CD4-positive, alpha-beta T cell (primary cell): ENCODE measurements at places on chromosomes 13 and 19. TPM values are rescaled to one million over a fixed set of nuclear protein-coding genes. Genes with fewer than 3 reads are reported as not detected.

The TICAM1 gene
- total RNA-seq: 15.0 TPM

The NCAN gene
- total RNA-seq: not detected

The ZNF419 gene
- total RNA-seq: 8.3 TPM

The ZNF222 gene
- total RNA-seq: 5.8 TPM

The ZNF154 gene
- total RNA-seq: 18.0 TPM

The F10 gene
- not detected for total RNA-seq

The PCDH17 gene
- total RNA-seq: 0.05 TPM

The CRB3 gene
- 7.9 TPM for total RNA-seq

The SSC5D gene
- 0.42 TPM for total RNA-seq

GRCh38 chr19:1105008-1105872 is 1.4 kb downstream of the GPX4 start:
- peak; percentile 31 for DNase-seq

- no peak for DNase-seq
Measured at GRCh38 chr19:16522559-16523377, 19.5 kb downstream of the CHERP start.

- DNase-seq: no peak
Measured at GRCh38 chr13:110195547-110196485, 111.1 kb downstream of the COL4A1 start.

- DNase-seq: no peak
Measured at GRCh38 chr13:113917096-113917495, 53.2 kb upstream of the GAS6 start.

- peak; percentile 52 for DNase-seq
Measured at GRCh38 chr19:47158879-47159503, 28.4 kb downstream of the SAE1 start.

DNA sequence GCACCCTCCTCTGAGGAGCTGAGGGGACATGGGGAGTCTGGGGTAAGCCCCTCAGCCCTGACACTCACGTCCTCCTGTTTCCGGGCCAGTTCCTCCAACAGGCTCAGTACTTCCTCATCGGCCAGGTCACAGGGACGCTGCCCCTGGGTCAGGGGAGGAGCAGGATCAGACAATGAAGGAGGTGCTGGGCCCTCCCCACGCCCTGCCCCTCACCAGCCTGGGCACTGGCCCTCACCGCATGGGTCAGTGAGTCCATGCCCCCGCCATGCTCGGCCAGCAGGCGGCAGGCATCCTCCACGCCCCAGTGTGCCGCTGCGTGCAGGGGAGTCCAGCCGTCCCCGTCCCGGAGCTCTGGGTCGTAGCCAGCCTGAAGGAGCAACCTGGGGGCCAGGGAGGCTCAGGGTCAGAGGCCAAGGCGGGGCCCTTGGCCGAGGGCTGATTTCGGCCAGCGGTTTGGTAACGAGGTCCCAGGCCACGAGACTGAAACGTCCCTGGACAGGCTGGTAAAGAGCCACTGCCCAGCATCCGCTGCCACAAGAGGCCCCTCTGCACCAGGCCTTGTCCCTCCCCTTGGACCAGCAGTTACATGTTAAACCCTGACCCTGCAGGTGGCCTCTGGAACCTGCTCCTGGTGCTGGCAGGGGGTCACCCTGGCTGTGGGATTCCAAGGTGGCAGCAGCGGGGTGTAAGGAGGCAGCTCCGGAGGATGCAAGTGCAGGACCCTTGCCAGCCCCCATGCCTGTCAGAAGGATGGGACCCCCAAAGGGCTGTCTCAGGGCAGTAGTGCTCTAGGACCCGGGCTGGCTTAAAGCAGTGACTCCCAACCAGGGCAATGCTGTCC is 18.5 kb downstream of the PPP1R12C start:
- no peak for DNase-seq

DNA sequence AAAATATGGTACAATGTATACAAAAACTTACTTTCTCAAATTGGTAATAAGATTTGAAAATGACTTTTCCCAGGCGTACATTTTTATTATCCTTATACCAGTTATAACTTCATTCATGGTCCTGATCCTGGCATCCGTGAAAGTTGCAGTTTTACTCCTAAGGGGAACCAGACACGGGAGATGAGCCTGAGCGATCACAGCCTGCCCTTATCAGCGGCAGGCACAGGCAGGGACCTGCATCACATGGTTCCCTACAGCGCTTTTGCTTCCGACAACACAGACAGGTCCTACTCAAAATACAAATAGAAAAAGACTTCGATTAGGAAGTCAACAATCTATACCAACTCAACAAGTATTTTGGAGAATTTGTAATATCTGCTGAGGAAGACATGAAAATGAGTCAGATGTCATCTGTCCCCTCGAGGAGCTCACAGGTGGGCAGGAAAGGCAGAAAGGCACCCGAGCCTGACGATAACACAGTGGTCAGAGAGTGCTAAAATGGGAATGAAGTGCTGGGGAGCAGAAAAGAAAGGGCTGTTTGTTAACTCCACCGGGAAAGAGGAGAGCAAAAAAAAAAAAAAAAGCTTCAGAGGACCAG is 93.4 kb downstream of the ABCC4 start:
- no peak for DNase-seq

DNA sequence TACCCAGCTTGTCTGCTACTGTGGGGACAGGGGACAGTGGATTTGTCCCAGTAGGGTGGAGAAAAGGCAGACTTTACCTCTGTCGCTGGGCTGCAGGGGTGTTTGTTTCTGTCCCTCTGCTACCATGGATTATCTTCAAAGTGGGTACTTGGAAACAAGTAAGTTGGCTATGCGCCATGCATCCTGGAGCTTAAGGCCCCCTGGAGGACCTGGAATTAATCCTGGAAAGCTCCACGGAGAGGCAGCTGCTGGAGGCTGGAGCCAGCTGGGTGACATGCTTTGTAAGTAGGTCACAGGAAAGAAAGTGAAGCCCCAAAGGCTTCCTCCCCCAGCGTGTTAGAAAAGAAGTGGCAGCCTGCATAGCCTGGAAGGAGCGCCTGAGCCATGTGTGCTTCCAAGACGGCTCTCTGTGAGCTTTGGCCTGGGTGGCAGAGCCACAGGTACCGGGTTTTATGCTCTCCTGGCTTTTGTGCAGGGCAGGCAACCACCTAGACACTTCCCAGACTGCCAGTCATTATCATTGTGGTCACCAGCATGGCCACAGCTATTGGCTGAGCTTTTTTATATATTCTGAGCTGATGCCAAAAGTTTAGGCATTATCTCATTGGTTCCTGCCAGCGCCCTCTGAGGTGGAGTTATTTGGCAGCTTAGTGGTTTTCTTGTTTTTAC is 9.5 kb downstream of the B3GLCT start:
- DNase-seq: no peak

DNA sequence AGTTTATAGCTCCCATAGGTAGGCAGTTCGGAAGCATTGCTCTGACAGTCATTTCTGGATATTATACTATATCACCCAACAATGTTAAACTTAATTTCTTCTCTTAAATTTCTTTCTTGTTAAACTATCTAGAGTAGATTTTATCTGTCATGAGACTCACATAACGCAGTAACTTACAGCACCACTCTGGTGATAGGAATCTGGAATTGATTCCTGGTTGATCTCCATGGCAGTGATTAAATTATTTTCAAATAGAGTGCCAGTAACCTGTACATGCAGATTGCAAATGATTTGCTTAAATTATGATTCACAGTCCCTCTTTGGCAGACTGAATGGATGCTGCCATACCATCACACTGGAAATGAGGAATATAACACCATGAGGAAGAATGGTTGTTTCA is 722.1 kb downstream of the DACH1 start:
- DNase-seq: no peak

- DNase-seq: no peak
Measured at GRCh38 chr19:4583961-4584669, 24.6 kb upstream of the SEMA6B start.

DNA sequence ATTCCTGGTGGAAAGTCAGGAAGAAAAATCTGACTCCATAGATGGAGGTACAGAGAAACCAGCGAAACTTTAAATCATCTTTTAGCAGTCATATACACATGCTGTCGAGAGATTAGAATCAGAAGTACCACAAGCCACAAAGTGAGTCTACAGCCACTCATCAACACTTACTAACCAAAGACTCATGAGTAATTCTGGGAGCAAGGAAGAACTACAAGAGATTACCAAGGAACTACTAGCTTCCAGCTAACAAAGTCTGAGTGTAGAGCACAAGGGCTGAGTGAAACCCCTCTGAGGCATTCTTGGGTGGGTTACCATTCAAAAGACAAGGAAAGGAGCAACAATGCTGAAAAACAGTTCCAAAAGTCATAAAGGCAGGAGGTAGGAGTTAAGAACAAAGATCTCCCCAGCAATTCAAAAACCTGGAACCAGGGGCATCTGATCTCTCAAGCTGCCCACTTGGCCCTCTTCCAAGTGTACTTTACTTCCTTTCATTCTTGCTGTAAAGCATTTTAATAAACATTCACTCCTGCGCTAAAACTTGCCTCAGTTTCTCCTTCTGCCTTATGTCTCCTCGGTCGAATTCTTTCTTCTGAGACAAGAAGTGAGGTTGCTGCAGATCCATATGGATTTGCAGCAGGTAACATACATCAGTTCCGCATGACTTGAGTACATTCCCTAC is 13.0 kb downstream of the RBM26 start:
- DNase-seq: peak; percentile 73

DNA sequence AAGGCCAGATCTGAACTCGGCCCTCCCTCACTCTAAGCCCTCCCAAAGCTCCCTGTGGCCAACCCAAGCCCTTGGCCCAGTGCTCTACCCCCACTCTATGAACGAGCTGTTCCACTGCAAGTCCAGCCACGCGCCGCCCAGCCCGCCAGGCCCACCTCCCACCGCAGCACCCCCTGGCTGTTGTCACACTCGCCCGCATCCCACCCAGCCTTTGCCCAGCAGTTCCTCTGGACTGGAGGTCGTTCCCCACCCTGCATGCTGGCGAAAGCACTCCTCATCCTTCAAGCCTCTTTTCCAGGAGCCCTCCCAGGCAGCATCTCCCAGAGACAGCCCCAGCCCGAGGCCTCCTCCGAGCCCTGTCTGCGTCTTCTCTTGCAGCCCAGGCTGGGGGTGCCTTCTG is 33.1 kb upstream of the ONECUT3 start:
- no peak for DNase-seq

GRCh38 chr13:75271846-75272245 is 210.1 kb downstream of the TBC1D4 start:
- DNase-seq: no peak

- DNase-seq: no peak
Measured at GRCh38 chr13:112203614-112204013, 136.7 kb downstream of the SOX1 start.

- no peak for DNase-seq
Measured at GRCh38 chr19:18662972-18663732, 20.3 kb upstream of the CRTC1 start.
